Left lung (tissue), 14 donors: ENCODE measurements at places on chromosomes 12 and 14. TPM values are rescaled to one million over a fixed set of nuclear protein-coding genes. Genes with fewer than 3 reads are reported as not detected.

GRCh38 chr14:60151715-60152114, 13.5 kb downstream of the DHRS7 start:
- no peaks in the 10 kb centered on the region for H3K4me1 ChIP-seq
- H3K36me3 ChIP-seq: no peaks in the 10 kb centered on the region
- H3K27me3 ChIP-seq: no peaks in the 10 kb centered on the region
- DNase-seq: no peak

The PTPN6 gene
- total RNA-seq: 74.6 TPM

- H3K27ac ChIP-seq: no peak overlapping the region
- H3K4me1 ChIP-seq: no peaks in the 10 kb centered on the region
- no peak for DNase-seq
- no peak overlapping the region for H3K4me3 ChIP-seq
- H3K27me3 ChIP-seq: peaks cover 12% of the 10 kb centered on the region
Observed at GRCh38 chr14:105161964-105162668, 6.5 kb downstream of the JAG2 start.

The ERGIC2 gene
- total RNA-seq: 78.5 TPM

- no peaks in the 10 kb centered on the region for H3K27me3 ChIP-seq
- no peak overlapping the region for H3K4me3 ChIP-seq
- no peaks in the 10 kb centered on the region for H3K4me1 ChIP-seq
- H3K27ac ChIP-seq: no peak overlapping the region
- DNase-seq: peak; percentile 85
Observed at GRCh38 chr12:100554608-100555077, 18.8 kb upstream of the GAS2L3 start.

DNA sequence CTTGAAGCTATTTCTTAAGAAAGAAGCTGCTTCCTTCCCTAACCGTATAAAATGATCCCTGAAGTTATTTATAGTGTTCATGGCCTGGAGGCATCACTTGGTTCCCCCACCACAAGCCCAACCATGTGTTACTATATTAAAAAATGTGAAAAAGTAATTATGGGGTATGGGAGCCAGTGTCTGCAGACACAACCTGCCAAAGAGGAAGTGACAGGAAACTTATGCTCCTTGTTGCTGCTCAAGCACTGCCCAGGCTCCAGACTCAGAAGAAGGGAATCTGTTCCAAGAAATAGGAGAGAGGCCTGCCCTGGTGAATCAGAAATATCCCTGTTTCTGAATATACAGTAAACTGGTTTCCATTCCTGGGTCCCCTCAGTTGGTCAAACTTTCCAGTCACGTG, 217.2 kb upstream of the BMP4 start:
- H3K36me3 ChIP-seq: no peaks in the 10 kb centered on the region
- no peak overlapping the region for H3K27ac ChIP-seq
- peaks cover 5% of the 10 kb centered on the region for H3K27me3 ChIP-seq

GRCh38 chr14:58572863-58573262, 64.9 kb upstream of the DACT1 start:
- no peaks in the 10 kb centered on the region for H3K4me1 ChIP-seq
- no peak for DNase-seq
- no peak overlapping the region for H3K27ac ChIP-seq

GRCh38 chr12:79614730-79615129, 76.0 kb downstream of the PAWR start:
- H3K4me3 ChIP-seq: no peak overlapping the region
- H3K27me3 ChIP-seq: no peaks in the 10 kb centered on the region
- H3K36me3 ChIP-seq: peaks cover 5% of the 10 kb centered on the region

GRCh38 chr12:45655743-45656142, 73.8 kb upstream of the ARID2 start:
- no peak overlapping the region for H3K27ac ChIP-seq
- H3K27me3 ChIP-seq: no peaks in the 10 kb centered on the region
- H3K4me1 ChIP-seq: no peaks in the 10 kb centered on the region
- H3K36me3 ChIP-seq: no peaks in the 10 kb centered on the region
- DNase-seq: no peak

GRCh38 chr14:97413022-97413539, 615.9 kb downstream of the VRK1 start:
- no peaks in the 10 kb centered on the region for H3K36me3 ChIP-seq
- no peak overlapping the region for H3K27ac ChIP-seq
- no peaks in the 10 kb centered on the region for H3K4me1 ChIP-seq

The CEBPE gene
- total RNA-seq: 0.26 TPM

The KRT71 gene
- total RNA-seq: not detected

DNA sequence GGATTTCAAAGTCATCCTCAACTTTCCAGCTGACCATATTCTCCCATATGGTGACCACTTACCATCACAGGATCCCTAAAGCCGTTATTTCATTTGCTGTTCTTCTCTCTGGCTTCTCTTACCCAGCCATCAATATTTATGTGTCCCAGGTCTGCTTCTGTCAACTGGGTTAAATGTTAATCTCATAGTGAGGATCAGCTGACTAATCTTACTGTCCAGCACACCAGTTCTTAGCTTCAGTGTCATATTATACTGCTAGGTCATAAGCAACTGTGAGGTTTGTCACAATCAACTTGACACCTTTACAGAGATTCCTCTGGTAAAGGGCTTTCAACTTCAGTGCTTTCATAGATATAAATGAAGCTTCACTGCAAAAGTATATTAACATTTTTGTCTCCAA, 294.4 kb downstream of the DIO2 start:
- H3K36me3 ChIP-seq: no peaks in the 10 kb centered on the region
- no peaks in the 10 kb centered on the region for H3K4me1 ChIP-seq
- H3K27me3 ChIP-seq: no peaks in the 10 kb centered on the region
- no peak overlapping the region for H3K27ac ChIP-seq
- no peak overlapping the region for H3K4me3 ChIP-seq
- no peak for DNase-seq

GRCh38 chr14:78967111-78967809, 797.1 kb downstream of the NRXN3 start:
- no peak overlapping the region for H3K4me3 ChIP-seq
- H3K27me3 ChIP-seq: no peaks in the 10 kb centered on the region
- H3K4me1 ChIP-seq: no peaks in the 10 kb centered on the region
- H3K27ac ChIP-seq: no peak overlapping the region
- no peaks in the 10 kb centered on the region for H3K36me3 ChIP-seq
- DNase-seq: no peak

The RND1 gene
- total RNA-seq: 28.1 TPM

- no peaks in the 10 kb centered on the region for H3K27me3 ChIP-seq
- H3K4me3 ChIP-seq: no peak overlapping the region
Observed at GRCh38 chr14:88668448-88669116, 105.7 kb downstream of the ZC3H14 start.

DNA sequence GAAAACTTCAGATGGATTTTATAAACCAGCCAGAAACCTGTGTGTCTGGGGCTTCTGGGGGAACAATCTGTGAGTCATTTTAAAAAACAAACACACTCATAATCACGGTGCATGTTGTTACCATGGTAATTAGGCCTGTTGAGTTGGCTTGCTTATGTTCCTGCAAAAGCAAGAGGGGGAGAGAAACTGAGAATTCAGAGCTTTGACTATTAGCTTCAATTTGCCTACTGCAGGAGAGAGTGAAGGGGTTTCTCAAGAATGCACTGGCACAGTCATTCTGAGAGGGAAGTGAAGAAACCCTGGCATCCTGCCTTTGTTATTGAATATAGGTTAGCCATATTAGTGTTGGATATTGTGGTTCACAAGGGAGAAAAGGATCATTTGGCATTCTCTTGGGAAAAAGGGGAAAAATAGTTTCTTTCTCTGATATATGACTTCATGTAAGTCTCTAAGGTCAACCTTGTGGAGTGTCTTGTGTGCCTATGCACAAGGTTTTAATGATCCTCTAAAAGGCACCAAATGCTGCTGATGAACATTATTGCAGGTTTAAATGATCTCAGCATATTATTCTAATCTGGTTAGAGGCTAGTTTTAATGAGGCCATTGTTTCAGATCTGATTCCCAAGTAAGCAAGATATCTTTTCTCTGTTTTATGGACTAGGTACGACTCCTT, 12.9 kb downstream of the GNG2 start:
- H3K27me3 ChIP-seq: no peaks in the 10 kb centered on the region
- DNase-seq: peak; percentile 35
- peaks cover 40% of the 10 kb centered on the region for H3K4me1 ChIP-seq

The SAMD15 gene
- total RNA-seq: 1.7 TPM

DNA sequence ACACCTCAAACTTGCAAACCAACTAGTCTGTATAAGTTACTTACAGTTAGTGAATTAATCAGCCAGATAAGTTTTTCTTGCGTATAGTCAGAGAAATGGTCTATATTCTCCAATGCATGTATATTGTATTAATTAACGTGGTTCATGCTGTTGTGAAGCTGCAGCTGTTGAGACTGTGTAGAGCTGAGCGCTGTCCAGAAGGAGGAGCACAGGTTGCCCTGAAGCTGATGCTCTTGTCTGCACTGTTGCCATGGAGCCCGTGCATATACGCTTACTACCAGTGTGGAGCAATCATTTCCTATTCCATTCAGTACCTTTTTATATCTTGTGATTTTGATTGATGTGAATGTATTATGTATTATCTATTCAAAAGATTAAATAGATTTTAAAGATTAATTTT, 74.3 kb upstream of the ARID2 start:
- no peaks in the 10 kb centered on the region for H3K27me3 ChIP-seq
- no peak overlapping the region for H3K4me3 ChIP-seq
- H3K27ac ChIP-seq: no peak overlapping the region
- H3K4me1 ChIP-seq: peaks cover 2% of the 10 kb centered on the region
- no peak for DNase-seq

DNA sequence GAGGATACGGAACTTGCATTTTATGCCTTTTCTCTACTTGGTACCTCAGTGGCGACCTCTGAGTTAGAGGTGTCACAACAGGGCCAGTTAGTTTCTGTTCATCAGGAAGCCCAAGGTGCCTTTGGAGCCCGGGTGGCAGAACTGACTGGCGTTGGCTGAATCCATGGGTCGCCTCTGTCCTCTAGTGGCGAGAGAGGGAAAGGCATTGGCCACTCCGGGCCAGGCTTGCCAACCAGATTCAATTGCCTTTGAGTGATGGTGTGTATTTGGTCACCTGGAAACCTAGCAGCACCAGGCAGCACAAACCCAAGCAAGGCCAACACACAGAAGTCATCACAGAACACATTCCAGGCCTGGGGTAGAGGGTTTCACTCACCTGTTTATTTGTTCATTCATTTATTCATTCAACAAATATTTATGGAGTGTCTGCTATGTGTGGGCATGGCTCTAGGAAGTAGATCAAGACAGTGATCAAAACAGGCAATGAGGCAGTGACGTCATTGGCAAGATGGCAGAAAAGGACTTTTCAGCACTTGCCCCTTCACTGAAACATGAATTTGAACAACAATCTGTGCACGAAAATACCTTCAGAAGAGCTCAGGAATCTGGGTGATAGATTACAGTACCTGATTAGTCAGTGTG, 40.5 kb upstream of the KCNA5 start:
- no peak for DNase-seq
- no peaks in the 10 kb centered on the region for H3K4me1 ChIP-seq
- no peak overlapping the region for H3K4me3 ChIP-seq
- H3K36me3 ChIP-seq: no peaks in the 10 kb centered on the region
- no peak overlapping the region for H3K27ac ChIP-seq

The TAS2R9 gene
- not detected for total RNA-seq

The NXPH4 gene
- 0.93 TPM for total RNA-seq

The LYZ gene
- 255 TPM for total RNA-seq

DNA sequence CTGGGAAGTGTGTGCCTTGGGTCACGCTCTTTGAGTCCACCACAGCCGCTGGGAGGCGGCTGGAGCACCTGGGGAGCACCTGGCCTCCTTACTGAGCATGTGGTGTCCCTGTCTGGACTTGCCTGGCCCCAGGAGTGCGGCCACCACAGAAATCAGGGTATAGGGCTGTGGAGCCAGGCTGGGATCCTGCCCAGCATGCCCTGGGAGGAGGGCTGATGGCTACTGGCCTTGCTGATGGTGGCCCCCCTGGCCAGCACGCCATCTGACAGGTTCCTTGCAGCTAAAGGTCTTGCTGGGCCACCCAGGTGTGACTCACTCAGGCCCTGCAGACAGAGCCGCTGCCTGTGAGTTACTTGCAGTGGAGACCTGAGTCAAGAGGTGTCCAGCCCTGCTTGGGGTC, 6.0 kb downstream of the ULK1 start:
- DNase-seq: peak; percentile 68
- no peak overlapping the region for H3K4me3 ChIP-seq
- H3K27me3 ChIP-seq: no peaks in the 10 kb centered on the region
- H3K27ac ChIP-seq: no peak overlapping the region
- H3K4me1 ChIP-seq: peaks cover 52% of the 10 kb centered on the region

- no peaks in the 10 kb centered on the region for H3K4me1 ChIP-seq
- no peak overlapping the region for H3K4me3 ChIP-seq
- no peak for DNase-seq
- H3K27me3 ChIP-seq: no peaks in the 10 kb centered on the region
Observed at GRCh38 chr14:43981135-43981768, 525.8 kb downstream of the FSCB start.
